ENCODE measurements at places on chromosomes 1 and 21.

- DNase-seq = no peak
Observed at GRCh38 chr1:45787905-45788304, 15.5 kb upstream of the MAST2 start.

GRCh38 chr1:2195785-2196184 lies 1.2 kb upstream of the FAAP20 start:
- DNase-seq = no peak

- peak; percentile 74 for DNase-seq
Observed at GRCh38 chr1:17125756-17126237, 6.5 kb upstream of the PADI2 start.

- no peak for DNase-seq
Observed at GRCh38 chr1:204837440-204838084, 33.1 kb upstream of the NFASC start.
